ENCODE measurements at places on chromosomes 1 and 21. TPM values are rescaled to one million over a fixed set of nuclear protein-coding genes. Genes with fewer than 3 reads are reported as not detected.

The STYXL2 gene
- total RNA-seq, result 393 TPM

The SLC6A17 gene
- not detected for total RNA-seq

The DYNLT4 gene
- 2.0 TPM for total RNA-seq

The LRRIQ3 gene
- total RNA-seq, result 0.72 TPM

The GJC2 gene
- total RNA-seq, result 1.1 TPM

The KLF17 gene
- total RNA-seq, result not detected

DNA sequence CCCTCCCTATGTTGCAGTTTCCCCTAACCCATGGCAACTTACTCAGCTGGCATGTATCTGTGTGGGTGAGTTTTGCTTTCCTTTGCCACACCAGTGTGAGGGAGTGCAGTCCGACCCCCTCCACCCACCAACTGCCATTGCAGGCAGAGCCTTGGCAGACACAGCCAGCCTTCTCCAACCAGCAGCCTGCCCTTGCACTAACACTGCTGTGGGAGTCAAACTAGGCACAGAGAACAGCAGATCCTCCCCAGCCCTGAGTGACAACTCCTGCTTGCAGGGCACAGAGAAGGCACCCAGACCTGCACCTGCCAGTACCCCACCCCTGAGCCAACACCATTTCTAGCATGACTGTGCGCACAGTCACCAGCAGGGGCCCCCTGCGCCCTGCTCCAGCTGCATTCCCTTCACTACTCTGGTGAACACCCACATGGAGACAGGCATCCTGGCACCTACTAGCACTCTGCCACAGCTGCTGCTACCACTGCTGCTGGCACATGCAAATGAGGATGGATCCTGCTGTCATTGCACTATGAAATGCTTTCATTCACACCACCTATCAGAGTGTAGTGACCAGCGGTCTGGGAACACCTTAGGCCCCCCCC lies 98.4 kb downstream of the MAGI3 start:
- H3K4me1 ChIP-seq, result no peaks in the 10 kb centered on the region
- H3K27ac ChIP-seq, result no peak overlapping the region
- no peak for DNase-seq
- no peaks in the 10 kb centered on the region for H3K27me3 ChIP-seq
- no peak overlapping the region for H3K4me3 ChIP-seq

GRCh38 chr1:98468111-98468717 lies 193.3 kb upstream of the SNX7 start:
- H3K27me3 ChIP-seq, result no peaks in the 10 kb centered on the region
- no peaks in the 10 kb centered on the region for H3K4me1 ChIP-seq
- H3K36me3 ChIP-seq, result no peaks in the 10 kb centered on the region
- H3K27ac ChIP-seq, result no peak overlapping the region

DNA sequence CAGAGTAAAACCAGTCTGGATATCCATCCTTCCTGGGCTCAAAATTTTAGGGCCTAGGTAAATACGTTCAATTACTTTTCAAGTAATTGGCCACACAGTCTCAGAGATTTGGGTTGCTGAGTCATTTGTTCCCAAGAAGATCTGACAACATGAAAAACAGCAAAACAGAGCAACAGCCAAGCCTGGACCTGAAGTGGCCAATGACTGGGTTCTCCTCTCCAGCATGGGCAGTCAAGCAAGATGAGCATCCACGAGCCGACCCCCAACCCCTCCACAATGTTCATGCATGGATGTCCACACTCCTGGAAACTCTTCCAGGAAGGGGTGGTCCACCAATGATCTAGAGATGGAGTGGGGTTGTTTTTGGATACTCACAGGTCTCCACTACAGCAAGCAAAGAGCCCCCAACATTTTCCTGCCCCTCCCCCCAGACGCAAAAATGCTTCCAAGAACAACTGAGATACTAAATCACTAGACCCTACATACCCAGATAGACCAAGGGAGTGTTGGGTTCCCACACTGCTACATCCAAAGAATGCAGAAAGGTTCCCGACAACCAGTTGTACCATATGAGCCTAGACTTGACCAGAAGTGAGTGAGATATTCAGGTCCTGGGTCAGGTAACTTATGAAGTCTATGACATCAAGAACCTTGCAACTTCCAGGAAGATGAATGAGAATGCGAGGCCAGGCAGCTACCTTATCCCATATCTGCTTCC lies 73.0 kb downstream of the CD46 start:
- DNase-seq, result no peak
- no peaks in the 10 kb centered on the region for H3K27me3 ChIP-seq
- H3K4me1 ChIP-seq, result peaks cover 70% of the 10 kb centered on the region
- no peaks in the 10 kb centered on the region for H3K36me3 ChIP-seq
- peak overlapping the region; percentile 93 for H3K27ac ChIP-seq

- no peaks in the 10 kb centered on the region for H3K27me3 ChIP-seq
- H3K36me3 ChIP-seq, result no peaks in the 10 kb centered on the region
- H3K4me3 ChIP-seq, result peak overlapping the region; percentile 94
- H3K27ac ChIP-seq, result peak overlapping the region; percentile 82
- peaks cover 66% of the 10 kb centered on the region for H3K4me1 ChIP-seq
- no peak for DNase-seq
Measured at GRCh38 chr1:207049974-207050391, 1.0 kb downstream of the YOD1 start.

GRCh38 chr1:115313182-115313581 lies 24.9 kb downstream of the NGF start:
- no peak overlapping the region for H3K4me3 ChIP-seq
- peaks cover 32% of the 10 kb centered on the region for H3K4me1 ChIP-seq
- H3K27me3 ChIP-seq, result no peaks in the 10 kb centered on the region
- peak overlapping the region; percentile 9 for H3K27ac ChIP-seq
- no peaks in the 10 kb centered on the region for H3K36me3 ChIP-seq

GRCh38 chr1:86596224-86596623 lies 49.3 kb downstream of the CLCA4 start:
- no peaks in the 10 kb centered on the region for H3K27me3 ChIP-seq
- no peaks in the 10 kb centered on the region for H3K36me3 ChIP-seq
- no peak for DNase-seq
- H3K4me1 ChIP-seq, result no peaks in the 10 kb centered on the region
- no peak overlapping the region for H3K4me3 ChIP-seq

GRCh38 chr1:21324368-21325141 lies 34.3 kb upstream of the ECE1 start:
- DNase-seq, result peak; percentile 77
- H3K36me3 ChIP-seq, result no peaks in the 10 kb centered on the region
- H3K27ac ChIP-seq, result peak overlapping the region; percentile 92
- H3K4me1 ChIP-seq, result peaks cover 57% of the 10 kb centered on the region
- no peak overlapping the region for H3K4me3 ChIP-seq
- no peaks in the 10 kb centered on the region for H3K27me3 ChIP-seq

GRCh38 chr21:38847556-38847955 lies 41.8 kb downstream of the ETS2 start:
- no peaks in the 10 kb centered on the region for H3K36me3 ChIP-seq
- H3K4me3 ChIP-seq, result no peak overlapping the region
- H3K27me3 ChIP-seq, result no peaks in the 10 kb centered on the region
- H3K4me1 ChIP-seq, result peaks cover 43% of the 10 kb centered on the region
- peak overlapping the region; percentile 73 for H3K27ac ChIP-seq
- DNase-seq, result no peak

DNA sequence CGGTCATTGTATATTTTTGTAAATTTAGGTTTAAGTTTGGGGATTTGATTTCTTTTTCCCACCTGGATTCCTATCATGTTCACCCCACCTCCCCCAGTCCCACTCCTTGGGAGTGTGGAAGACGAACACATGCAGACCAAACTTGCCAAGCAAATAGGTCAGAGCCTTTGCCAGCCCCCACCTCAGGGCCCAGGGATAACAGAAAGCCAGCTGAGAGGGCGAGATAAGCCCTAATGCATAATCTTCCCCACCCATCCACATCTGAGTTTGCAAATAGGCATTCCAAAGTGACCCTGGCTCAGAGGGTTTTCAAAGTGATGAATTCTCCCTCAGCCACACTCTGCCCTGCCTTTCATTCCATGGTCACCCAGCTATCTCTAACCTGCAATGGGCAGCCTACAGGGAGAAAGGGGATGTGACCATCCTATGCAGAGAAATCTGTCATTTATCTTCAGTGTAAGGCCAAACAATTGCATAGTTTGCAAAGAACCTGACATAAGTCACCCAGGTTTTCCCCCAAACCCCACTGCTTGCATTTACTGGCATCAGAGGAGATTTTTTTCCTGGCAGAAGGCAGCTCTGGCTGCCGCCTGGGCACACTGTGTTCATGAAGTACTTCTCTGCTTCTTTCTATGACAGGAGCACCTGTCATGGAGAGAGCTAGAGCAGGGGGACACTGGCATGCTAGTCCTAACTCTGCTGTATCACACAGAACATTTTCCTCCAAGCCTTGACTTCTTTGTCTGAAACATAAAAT lies 69.0 kb upstream of the NFIA start:
- no peaks in the 10 kb centered on the region for H3K27me3 ChIP-seq
- no peaks in the 10 kb centered on the region for H3K36me3 ChIP-seq
- no peak for DNase-seq
- no peak overlapping the region for H3K4me3 ChIP-seq
- no peaks in the 10 kb centered on the region for H3K4me1 ChIP-seq

GRCh38 chr1:207217778-207218511 lies 103.5 kb upstream of the CD55 start:
- DNase-seq, result no peak
- H3K27me3 ChIP-seq, result no peaks in the 10 kb centered on the region
- no peak overlapping the region for H3K4me3 ChIP-seq
- no peaks in the 10 kb centered on the region for H3K4me1 ChIP-seq

GRCh38 chr1:234139966-234140365 lies 233.3 kb upstream of the COA6 start:
- no peaks in the 10 kb centered on the region for H3K4me1 ChIP-seq
- DNase-seq, result no peak
- no peak overlapping the region for H3K4me3 ChIP-seq
- no peak overlapping the region for H3K27ac ChIP-seq

DNA sequence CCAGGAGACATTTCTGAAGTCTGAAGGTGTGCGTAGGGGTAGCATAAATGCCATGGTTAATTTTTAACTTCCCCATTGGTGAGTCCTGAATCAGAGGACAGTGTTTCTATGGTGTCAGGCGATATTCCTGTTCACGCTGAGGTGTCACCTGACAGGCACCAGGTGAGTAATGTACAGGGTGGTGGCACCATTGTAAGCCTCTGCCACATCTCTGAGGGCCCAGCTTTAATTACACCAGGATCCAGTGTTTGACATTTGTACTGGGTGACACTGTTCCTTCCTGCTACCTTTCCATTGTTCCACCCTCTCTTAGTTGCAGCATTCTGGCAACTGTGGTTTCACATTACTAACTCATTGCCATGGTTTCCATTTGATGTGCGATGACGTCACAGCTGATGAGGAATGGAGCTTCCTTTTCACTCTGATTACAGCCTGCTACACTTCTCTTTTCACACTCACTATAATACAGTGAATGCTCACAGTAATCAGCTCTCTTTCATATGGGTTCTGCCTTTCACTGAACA lies 40.6 kb upstream of the MARK1 start:
- no peaks in the 10 kb centered on the region for H3K27me3 ChIP-seq
- H3K36me3 ChIP-seq, result no peaks in the 10 kb centered on the region
- H3K27ac ChIP-seq, result no peak overlapping the region
- no peak for DNase-seq
- no peak overlapping the region for H3K4me3 ChIP-seq
- no peaks in the 10 kb centered on the region for H3K4me1 ChIP-seq

GRCh38 chr1:117696561-117696960 lies 90.7 kb downstream of the TENT5C start:
- no peak for DNase-seq
- peak overlapping the region; percentile 26 for H3K27ac ChIP-seq
- H3K4me3 ChIP-seq, result no peak overlapping the region
- no peaks in the 10 kb centered on the region for H3K27me3 ChIP-seq
- peaks cover 7% of the 10 kb centered on the region for H3K4me1 ChIP-seq

DNA sequence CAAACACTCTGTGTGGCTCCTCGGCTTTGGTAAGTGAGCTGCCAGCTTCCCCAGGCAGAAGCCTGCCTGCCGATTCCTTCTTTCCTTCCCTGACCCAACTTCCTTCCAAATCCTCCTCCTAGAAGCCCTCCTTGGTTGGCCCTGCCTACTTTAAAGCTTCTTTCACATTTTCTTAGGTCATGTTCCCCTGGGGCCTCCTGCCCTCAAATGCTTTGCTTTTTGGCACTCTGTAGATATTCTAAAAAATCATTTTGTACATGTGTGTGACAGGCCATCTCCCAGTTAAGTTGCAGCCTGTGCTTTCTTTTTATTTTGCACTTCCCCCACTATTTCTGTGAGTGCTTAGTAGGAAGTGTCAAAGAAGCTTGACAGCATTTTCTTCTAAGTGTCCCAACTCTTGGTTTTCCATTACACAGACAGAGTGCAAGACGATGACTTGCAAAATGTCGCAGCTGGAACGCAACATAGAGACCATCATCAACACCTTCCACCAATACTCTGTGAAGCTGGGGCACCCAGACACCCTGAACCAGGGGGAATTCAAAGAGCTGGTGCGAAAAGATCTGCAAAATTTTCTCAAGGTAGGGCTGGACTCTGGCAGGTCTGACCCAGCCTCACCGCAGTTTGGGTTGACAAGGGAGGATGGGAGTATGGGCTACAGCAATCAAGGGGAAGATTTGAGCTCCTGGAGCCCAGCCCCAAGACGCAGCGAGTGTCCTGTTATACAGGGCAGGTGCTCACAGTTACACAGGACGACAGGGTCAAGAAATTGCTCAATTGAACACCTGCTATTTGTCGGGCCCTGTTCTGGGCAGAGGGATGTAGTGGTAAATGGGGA lies at the start of gene S100A9:
Gene S100A9 (plus strand): TSS at position 2 of the 838 bp plus-strand sequence. CDS start 430 bp downstream, at position 432.
- H3K36me3 ChIP-seq, result no peaks in the 10 kb centered on the region
- no peaks in the 10 kb centered on the region for H3K27me3 ChIP-seq
- H3K4me1 ChIP-seq, result peaks cover 10% of the 10 kb centered on the region
- H3K4me3 ChIP-seq, result no peak within 1 kb of the TSS
- DNase-seq, result no peak

DNA sequence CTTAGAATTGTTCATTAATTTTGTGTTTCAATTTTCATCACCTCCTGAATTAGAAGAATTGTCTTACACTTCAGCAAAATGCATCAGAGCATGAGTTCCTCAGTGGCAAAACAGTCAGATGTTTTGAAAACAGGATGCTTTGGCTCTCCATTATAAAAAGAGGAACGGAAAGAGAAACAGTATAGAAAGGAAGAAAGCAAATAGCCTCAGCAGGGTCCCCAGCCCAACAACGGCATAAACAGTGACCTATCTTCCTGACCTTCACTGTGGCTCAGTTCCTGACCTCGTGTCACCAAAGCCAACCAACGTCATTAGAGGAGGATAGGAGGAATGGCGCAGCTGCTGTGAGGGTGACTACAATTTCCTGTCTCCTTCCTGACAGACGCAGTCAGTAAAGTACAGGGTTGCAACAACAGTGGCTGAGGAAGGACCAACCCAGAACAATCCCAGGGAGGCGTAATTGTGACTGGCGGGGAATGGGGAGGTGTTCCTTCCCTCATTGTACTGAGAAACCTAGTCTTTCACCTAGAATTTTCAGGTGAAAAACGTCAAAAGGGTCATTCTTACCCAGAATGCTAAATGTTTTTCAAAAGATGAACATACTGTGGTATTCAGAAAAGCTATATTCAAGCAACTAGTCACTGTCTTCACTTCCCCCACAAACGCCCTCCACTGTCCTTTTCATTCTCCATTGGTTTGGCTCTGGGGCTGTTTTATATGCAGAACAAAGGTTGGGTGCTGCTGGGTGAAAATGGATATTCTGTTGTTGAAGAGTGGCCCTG lies 197.9 kb upstream of the SGIP1 start:
- H3K4me1 ChIP-seq, result peaks cover 42% of the 10 kb centered on the region
- peak; percentile 87 for DNase-seq
- H3K27ac ChIP-seq, result peak overlapping the region; percentile 64
- H3K4me3 ChIP-seq, result peak overlapping the region; percentile 16
- no peaks in the 10 kb centered on the region for H3K36me3 ChIP-seq
